ENCODE measurements at places on chromosomes 1 and 21.

GRCh38 chr1:7703321-7704213 is 67.5 kb upstream of the VAMP3 start:
- DNase-seq, result no peak

- DNase-seq, result no peak
Observed at GRCh38 chr1:40363721-40364120, 9.8 kb upstream of the SMAP2 start.

- DNase-seq, result no peak
Observed at GRCh38 chr1:92995441-92996430, 34.5 kb upstream of the DIPK1A start.

DNA sequence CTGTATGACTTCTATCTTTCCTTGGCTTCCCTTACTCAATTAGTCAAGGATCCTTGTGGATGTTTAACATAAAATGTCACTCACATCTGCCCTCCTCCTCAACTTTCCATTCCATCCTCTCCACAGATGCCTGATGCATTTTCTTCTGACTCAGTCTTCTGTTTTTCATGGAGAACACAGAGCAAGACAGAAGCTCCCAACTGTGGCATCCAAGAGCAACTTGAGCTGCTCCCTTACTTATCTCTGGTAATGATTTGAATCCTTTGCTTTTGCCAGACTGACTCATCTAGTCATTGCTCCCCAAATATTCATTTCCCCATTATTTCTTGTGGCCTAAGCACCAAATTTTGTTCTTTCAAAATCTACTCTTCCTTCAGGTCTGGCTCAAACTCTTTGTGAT is 120.6 kb downstream of the LYPLAL1 start:
- no peak for DNase-seq

- peak; percentile 85 for DNase-seq
Observed at GRCh38 chr1:42940851-42941639, 17.6 kb downstream of the SLC2A1 start.

- DNase-seq, result no peak
Observed at GRCh38 chr1:242811092-242811840, 286.8 kb upstream of the PLD5 start.

- no peak for DNase-seq
Observed at GRCh38 chr1:197954718-197955418, 37.7 kb downstream of the LHX9 start.

GRCh38 chr1:28243685-28244311 is 7.9 kb downstream of the ATP5IF1 start:
- DNase-seq, result peak; percentile 72

DNA sequence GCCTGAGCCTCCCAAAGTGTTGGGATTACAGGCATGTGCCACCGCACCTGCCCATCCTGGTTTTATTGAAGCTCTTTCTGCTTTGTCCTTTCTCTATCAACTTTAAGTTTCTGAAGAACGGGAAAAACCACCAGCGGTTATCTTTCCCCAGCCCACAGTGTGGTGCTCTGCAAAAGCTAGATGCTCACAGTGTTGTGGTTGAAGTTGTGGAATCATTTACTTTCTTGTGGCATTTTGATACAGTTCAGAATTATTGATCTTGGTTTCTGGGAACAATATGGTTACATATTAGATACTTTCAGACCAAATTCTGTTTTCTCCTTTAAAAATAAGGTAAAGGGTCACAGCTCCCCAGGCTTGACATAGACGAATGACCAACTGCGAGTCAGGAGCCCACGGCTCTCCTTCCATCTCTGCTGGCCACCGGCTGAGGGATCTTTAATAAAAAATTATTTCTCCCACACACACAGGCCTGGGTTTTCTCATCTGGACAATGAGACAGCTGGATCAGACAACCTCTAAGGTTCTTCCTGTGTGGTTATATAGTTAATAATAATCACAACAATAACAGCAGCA is 385.3 kb downstream of the SETD4 start:
- peak; percentile 12 for DNase-seq

DNA sequence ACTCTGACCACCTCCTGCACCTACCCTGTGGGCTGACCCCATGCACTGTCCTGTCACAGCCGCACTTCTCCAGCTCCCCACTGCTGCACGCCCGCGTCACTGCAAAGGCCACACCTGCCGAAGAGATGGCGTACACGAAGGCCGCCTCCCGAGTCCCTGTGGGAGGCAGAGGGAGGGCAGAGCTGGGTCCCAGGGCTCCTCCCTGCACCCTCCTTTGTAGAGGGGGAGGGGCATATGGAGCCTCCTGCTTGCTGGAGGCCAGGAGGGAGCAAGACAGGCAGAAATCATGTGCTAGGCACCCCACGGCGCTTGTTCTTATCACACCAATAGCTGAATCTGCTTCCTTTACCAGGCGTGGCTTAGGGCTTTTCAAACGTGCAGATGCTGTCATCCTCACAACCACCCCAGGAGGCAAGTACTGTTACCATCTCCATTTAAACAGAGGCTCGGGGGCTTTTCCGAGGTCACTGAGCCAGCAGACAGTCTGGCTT is 21.4 kb downstream of the WNT4 start:
- DNase-seq, result no peak

DNA sequence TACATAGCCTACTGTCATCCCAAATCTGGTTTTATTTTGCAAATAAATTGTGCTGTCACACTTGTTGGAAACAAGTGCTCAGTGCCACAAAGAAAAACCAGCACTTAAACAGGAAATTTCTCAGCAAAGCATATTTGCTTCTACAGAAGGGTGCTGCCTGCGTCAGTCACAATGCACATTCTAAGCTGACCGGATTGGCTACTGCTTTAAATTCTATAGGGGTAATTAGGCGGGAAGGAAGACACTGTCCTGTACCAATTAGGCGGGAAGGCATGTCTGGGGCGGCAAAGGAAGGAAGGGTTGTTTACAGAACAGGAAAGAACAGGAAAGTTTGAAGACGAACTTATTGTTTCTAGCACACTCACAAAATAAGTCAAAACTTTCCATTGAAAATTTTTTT is 2.8 kb downstream of the IFI16 start:
- no peak for DNase-seq

- peak; percentile 99 for DNase-seq
Observed at GRCh38 chr1:85850238-85850637, 142.0 kb upstream of the ZNHIT6 start.

DNA sequence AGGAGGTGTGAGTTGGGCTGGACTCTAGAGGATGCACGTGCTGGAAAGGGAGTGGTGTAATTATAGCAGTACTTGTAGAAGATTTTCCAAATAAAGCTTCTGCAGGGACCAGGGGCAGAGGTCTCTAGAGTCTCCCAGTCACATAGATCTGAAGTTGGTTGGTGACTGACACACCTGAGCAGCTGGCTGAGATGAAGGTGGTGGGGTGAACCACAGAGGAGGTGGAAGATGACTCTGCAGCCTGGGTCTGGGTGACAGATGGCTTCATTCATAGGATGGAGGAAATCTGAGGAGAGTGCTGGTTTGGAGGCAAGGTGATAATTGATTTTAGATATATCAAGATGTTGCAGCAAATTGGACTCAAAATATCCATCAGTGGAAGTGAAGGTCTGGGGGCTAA is 178.9 kb upstream of the IVNS1ABP start:
- DNase-seq, result no peak

- DNase-seq, result no peak
Observed at GRCh38 chr1:203480084-203480483, 4.5 kb downstream of the PRELP start.

DNA sequence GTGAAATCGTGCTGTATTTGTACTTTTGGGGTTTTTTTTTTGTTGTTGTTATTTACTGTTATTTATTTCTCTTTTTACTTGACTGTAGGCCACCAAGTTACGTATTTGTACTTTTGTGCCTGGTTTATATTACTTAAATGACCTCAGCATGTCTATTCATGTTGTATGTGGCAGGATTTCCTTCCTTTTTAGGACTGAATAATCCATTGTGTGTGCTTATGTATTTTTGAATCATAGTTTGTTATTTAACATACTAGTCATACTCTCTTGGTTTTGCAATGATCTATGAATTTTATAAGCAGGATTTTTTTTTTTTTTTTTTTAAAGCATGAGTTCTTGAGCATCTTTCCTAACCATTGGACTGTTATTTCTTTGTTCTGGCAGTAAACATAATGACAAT is 51.2 kb downstream of the RNF2 start:
- no peak for DNase-seq

GRCh38 chr1:211259638-211260126 is 516 bp downstream of the RCOR3 start:
- no peak for DNase-seq

GRCh38 chr1:10803971-10804820 is 7.8 kb upstream of the CASZ1 start:
- no peak for DNase-seq

DNA sequence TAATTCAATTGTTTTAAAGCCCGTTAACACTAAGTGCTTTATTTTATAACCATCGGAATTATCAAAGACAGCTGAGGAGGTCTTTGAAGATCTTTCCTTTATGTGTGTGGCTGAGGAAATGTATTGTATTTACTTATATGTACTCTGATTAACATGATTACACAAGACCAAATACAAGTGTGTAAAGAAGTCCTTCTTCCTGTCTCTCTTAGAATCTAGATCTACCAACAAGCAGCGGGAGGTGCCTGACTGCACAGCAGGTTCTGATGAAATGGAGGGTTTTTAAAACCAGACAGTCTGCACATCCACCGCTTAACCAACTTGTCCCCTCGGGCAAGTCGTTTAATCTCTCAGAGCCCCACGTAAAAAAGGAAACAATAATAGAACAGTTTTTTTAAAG is 240.5 kb upstream of the MAP1LC3C start:
- no peak for DNase-seq

GRCh38 chr1:91830242-91831131 is 55.5 kb downstream of the TGFBR3 start:
- no peak for DNase-seq

DNA sequence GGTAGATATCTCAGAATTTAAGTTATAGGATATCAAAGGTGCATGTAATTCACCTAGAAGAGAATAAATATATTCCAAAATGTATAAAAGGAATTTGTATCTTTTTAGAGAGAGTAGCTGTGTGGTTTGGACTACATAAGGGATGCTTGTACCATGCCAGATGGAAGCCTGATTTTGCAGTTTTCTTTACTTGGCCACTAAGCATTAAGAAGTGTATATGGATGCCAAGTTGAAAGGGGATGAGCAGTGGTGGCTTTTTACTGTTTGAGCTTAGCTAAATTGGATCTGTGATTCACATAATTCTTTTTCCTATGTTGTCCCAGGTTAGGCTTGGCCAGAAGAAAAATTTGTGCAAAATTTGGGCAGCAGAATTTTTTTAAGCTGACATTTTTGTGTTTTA is 43.5 kb upstream of the TTLL7 start:
- DNase-seq, result no peak

DNA sequence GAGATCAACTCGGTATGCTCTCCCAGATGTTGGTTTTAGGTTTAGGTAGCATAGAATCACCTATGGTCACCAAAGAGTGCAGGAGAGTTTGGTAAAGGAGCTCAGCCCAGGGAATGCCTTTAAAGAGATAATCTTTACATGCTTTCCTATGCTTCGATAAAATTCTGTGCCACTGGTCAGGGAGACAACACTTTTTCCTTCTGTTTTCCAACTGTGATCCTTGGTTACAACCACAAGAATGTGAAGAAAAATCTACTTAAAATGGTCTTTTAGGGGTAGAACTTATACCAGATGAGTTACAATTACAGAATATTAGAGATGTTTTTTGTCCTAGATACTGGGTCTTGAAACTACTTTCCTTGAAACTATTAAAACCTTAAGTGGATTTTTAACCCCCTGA is 895.6 kb downstream of the TTLL7 start:
- DNase-seq, result no peak

- no peak for DNase-seq
Observed at GRCh38 chr1:154344977-154345837, 19.9 kb downstream of the ATP8B2 start.

DNA sequence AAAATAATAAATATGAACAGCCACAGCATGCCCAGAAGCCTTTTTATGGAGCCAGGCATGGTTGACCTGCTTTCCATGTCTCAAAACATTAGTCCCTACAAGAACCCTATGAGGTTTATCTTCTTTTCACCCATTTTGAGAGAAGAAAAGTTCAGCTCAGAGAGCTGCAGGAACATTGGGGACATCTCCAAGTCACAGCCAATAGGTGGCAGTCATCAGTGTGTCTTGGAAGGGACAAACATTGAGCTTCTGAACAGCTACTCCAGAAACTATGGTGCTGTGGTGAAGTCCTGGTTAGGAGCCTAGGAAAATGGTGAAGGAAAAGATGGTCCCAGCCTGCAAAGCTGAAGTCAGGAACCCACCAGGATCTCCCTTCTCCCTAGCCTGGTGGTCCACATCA is 73.6 kb downstream of the JMJD4 start:
- DNase-seq, result no peak

- DNase-seq, result no peak
Observed at GRCh38 chr1:74690364-74690696, 16.7 kb upstream of the ERICH3 start.

- DNase-seq, result no peak
Observed at GRCh38 chr1:7760245-7760644, 10.9 kb upstream of the VAMP3 start.

DNA sequence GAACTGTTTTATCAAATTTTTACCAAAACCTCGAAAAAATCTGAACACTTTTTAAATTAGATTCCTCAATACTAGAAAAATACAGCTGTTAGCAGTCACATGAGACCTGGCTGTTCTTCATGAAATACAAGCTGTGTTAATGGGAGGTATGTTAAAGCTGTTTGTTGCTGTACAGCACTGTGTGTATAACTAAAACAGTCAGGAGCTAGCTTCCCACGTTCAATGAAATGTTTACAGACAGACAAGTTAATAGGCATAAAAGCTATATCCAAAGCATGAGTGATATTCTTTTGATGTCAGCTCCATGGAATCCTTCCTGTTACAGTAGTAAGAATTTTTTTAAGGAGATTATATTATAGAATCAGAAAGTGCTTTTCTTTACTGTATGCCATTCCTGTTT is 223.2 kb upstream of the FOXD3 start:
- no peak for DNase-seq

GRCh38 chr1:223609066-223609465 is 56.4 kb downstream of the CAPN8 start:
- DNase-seq, result no peak

DNA sequence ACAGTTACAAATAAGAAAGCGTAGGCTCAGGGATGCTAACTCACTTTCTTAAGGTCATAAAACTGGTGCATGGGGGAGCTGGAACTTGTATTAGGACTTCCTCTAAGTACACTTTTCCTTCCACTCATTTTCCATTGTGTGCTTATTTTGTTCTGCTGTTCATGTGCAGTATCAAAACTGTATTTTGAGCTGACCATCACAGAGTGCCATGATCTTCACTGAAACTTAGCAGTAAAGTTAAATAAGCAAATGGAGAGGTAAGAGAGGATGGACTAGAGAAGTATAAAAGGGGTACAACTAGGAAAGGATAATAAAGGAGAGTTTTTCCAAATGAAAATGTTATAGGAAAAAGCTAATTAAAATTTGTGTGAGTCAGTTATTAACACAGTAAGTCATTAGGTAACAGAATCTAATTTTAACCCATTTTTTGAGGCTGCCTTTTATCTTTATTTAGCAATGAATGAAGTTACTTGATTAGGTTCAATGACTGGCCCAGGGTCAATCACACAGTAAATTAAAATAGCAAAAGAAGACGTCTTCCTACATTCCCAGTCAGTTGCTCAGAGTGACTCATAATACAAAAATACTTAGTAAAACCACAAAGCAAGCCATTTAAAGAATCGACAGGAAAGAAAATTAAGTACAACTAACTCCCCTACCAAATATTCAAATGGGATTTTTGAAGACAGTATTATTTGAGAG is 165.8 kb upstream of the C1orf105 start:
- DNase-seq, result peak; percentile 99
